ENCODE measurements at places on chromosomes 11 and 22.

GRCh38 chr11:62054484-62055121 is 69.2 kb upstream of the INCENP start:
- no peak for DNase-seq

- DNase-seq = no peak
Measured at GRCh38 chr22:37205046-37205445, 7.2 kb downstream of the SSTR3 start.

- DNase-seq = no peak
Measured at GRCh38 chr22:20636075-20636812, 128.8 kb downstream of the MED15 start.

GRCh38 chr11:45048313-45048841 is 97.7 kb upstream of the TP53I11 start:
- no peak for DNase-seq

DNA sequence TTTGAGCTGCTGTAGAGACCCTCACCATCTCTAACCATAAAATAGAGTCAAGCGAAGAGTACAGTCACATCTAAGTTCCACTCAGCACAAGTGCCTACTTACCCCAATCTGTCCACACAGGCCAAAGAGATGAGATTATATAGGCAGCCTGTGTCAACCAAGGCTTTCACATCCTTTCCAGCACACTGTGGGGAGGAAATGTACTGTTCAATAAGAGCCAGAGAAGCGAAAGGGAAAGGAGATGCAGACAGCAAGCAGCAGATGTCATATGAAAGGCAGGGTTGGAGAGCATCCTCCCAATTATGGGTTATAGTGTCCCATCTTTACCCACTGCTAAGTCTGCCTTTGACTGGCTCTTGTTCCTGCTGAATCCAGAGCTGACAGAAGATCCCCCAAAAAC is 16.4 kb downstream of the NRIP3 start:
- no peak for DNase-seq

- no peak for DNase-seq
Measured at GRCh38 chr22:25131198-25131887, 68.3 kb upstream of the CRYBB3 start.

DNA sequence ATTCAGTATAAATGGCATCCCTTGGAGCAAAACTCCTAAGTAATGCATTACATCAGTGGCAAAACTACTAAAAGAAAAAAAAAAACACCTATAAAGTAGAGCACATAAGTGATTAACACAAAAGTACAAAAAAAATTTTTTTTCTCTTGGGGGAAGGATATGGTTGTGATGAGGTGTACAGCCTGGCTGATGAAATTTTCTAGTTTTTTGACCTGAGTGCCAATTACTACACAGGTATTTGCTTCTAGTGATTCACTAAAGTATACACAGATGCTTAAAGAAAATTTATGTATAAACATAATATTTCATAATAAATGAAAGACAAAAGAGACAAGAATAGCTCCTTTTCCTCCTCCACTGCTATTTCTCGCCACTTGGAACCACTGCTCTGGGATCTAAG is 71.8 kb upstream of the APOA1 start:
- no peak for DNase-seq

DNA sequence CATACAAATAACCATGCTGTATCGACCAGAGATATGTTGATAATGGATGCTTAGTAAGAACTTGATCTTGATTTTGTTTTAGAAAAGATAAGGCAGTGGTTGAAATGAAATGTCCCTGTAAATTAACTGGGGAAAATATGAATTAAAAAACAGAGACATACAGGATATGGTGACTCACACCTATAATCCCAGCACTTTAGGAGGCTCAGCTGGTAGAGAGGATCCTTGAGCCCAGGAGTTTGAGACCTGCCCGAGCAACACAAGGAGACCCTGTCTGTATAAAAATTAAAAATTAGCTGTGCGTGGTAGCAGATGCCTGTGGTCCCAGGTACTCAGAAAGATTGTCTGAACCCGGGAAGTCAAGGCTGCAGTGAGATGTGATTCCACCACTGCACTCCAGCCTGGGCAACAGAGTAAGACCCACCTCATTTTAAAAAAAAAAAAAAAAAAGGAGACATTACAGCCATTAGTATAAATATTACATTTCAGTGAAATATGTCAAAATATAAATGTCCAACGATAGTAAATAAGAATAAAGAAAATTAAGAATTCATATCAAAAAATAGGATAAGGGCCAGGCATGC is 4.6 kb downstream of the PICALM start:
- no peak for DNase-seq

DNA sequence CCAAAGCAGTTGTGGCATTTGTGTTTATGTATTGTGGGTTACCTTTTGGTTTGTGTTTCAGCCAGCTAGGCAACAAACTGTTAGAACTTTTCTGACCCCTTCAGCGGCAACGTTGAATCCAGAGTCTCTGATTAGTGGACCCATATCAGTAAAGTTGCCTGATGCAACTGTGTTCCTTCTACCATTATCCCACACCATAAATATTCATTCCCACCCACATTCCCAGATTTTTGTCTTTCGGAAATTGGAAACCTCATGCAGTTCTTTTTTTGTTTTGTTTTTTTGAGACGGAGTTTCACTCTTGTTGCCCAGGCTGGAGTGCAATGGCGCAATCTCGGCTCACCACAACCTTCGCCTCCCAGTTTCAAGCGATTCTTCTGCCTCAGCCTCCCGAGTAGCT is 30.7 kb upstream of the RBX1 start:
- no peak for DNase-seq

DNA sequence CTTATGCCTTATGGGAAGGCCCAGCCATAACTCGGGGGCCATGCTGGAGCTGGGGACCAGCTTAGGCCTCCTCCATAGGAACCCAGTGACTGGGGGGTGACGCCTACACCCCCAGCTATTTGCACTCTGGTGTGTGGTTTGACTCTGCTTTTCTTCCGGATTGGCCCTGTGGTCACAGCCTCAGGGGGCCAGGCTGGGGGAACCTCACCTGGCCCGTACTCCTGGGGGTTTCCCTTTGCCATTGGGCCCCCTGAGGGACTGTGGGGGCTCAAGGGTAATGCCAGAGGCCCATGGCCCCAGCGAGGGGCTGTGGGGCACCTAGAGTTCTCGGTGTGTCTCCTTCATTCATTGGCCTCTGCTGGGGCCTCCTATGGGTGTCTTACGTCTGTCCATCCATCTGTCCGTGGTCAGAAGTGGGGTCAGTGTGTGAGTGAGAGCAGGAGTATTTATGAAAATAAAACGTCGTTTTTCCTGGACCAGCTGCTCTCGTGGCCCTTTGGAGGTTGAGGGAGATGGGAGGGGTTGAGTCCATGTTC is 6.3 kb upstream of the SH3BP1 start:
- no peak for DNase-seq

GRCh38 chr22:38239101-38239761 is 33.6 kb downstream of the TMEM184B start:
- DNase-seq = no peak

- no peak for DNase-seq
Measured at GRCh38 chr22:48864748-48865147, 962.9 kb downstream of the BRD1 start.

DNA sequence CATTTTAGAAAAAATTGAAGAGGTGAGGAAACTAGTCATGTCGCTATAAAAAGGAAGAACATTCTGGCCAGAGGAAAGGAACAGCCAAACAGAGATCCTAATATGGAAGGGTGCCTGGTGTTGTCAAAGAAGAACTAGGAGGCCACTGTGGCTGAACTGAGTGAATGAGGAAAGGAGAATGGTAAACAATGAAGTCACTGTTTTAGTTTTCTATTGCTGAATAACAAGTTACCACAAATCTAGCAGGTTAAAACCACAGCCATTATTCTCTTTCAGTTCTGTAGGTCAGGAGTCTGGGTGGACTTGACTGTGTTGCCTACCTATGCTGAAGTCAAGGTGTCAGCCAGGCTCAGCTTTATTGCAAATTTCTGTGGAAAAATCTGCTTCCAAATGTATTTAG is 549.3 kb upstream of the CCDC90B start:
- DNase-seq = no peak

- DNase-seq = no peak
Measured at GRCh38 chr11:2847561-2847960, 38.0 kb downstream of the CDKN1C start.

GRCh38 chr22:35561796-35562526 is 21.3 kb downstream of the RASD2 start:
- DNase-seq = no peak

- no peak for DNase-seq
Measured at GRCh38 chr11:122672892-122673291, 17.4 kb downstream of the UBASH3B start.

GRCh38 chr11:70948398-70948797 is 304.0 kb downstream of the SHANK2 start:
- no peak for DNase-seq

DNA sequence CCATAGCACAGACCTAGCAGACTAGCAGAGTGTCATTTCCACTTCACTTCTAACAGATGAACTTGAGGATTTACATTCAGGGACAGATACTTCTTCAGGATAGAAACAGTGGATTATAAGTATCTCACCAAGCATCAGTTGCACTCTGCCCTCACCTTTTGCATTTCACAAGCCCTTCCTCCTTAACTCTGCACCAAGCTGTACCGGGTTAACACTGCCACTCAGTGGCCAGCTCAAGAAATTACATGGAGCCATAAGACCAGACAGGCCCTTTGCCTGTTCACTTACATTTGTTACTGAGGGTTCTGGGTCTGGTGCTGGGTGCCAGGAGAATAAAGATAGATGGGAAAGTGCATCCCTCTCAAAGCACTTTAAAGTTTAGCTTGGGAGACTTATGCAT is 309.8 kb downstream of the SHANK2 start:
- no peak for DNase-seq

DNA sequence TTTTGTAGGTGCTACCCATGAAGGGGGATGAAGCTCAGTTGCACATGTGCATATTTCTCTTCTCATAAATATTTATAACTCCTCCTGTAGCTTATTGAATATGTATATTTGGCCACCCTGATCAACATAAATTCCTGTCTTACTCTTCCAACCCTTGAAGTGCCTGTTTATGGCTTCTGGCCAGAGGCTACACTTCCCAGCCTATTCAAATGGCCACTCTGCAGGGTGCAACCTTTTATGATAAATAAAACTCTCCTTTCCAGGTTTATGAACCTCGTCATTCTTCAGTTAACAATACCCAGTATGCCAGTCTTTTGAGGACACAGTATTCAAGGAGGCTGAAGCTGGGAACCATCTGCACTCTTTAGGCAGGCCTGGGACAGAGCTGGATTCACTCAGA is 2.6 kb upstream of the RTL6 start:
- DNase-seq = no peak

DNA sequence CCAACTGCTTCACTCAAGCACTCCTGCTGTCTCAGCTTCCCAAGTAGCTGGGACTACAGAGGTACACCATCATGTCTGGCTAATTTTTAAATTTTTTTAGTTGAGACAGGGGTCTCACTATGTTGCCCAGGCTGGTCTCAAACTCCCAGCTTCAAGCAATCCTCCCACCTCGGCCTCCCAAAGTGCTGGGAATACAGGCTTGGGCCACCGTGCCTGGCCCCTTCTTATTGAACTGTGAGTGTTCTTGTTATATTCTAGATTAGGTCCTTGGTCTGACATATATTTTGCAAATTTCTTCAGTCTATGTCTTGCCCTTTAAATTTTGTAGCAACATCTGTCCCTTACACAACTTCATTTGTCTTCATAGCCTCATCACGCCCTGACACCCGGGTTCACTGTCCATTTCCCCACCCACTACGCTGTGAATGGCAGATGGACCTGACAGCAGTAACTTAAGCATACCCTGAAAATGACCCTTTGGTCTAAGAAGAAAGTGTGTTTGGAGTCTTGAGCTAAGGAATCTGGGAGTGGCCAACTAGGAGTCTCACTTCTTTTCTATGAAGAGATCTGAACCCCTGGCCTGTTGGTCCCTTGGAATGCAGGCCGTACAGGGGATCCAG is 4.2 kb upstream of the FAM118A start:
- DNase-seq = no peak

DNA sequence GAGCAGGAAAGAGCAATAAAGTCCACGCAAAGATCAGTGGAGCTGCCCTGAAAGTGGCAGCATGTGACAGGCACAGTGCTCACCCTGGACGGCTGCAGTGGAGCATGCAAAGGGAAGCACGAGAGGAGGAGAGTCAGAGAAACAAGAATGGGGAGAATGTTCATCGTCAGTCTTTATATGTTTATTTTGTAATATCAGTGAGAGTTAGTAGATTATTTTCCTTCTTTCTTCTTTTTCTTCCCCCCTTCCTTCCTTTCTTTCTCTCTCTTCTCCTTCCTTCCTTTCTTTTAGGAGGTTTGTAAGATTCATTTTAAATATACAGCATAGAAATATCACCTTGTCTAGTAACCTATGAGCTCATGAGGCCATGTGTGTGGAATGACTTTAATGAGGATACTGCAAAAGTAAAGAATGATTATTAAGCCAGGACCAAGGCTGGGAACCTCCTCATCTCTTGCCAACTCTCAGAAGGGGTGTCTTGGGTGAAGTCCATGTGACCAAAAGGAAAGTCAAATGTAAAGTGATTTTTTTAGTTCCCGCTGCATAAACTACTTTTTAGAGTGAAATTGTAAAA is 321.1 kb downstream of the AASDHPPT start:
- DNase-seq = no peak

DNA sequence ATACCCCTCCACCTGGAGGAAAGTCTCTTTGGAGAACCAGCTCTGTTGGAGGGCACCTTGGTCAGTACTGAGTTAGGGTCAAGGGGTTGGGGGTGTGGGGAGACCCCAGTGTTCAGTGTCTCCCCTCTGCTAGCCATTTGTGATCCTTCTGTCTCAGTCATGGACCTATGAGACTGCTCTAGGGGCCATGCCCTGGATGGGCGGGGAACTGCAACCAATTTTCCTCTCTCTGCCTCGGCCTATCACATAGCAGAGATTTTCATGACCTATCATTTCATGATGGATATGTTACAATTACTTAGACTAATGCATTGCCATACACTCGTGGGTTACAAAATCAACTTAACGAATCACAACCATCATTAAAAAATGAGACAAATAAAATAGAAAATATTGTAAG is 7.4 kb downstream of the OTOG start:
- DNase-seq = no peak

DNA sequence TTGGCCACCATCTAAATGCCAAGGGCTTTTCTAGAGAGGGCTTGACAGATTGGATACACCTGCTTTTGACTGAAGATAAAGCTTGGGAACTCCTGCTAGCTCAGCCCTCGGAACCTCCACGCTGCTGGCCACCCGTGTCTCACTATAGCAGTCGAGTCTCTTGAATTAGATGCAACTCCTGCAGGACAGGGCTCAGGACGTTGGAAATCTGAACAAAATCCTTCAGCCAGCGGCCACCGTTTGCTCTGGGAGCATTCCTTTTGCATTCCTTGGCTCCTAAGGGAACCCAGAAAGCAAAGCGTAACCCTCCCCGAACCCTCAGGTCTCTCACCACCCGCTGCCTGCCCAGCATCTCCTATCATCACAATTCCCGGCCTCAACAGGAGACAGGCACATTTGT is 77.8 kb downstream of the GRIK4 start:
- no peak for DNase-seq

GRCh38 chr22:47788461-47788860 is 1026.0 kb downstream of the TBC1D22A start:
- DNase-seq = no peak
